ENCODE measurements at places on chromosomes 16 and 17.

DNA sequence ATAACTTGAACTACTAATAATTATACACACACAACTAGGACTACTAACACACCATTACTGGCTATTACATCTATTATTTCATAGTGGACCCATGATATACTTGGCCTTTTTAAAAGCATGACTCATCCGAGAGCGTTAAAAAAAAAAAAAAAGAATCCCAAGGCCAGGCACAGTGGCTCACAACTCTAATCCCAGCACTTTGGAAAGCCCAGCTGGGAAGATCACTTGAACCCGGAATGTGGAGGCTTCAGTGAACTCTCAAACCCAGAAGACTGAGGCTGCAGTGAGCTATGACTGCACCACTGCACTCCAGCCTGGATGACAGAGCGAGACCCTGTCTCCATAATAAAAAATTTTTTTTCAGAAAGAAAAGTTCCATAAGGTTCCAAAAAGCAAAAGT is 3.1 kb downstream of the GLG1 start:
- DNase-seq, result no peak

GRCh38 chr16:83273504-83274173 is 534.1 kb upstream of the HSBP1 start:
- DNase-seq, result no peak

GRCh38 chr16:69115361-69115760 is 9.9 kb downstream of the HAS3 start:
- DNase-seq, result no peak

DNA sequence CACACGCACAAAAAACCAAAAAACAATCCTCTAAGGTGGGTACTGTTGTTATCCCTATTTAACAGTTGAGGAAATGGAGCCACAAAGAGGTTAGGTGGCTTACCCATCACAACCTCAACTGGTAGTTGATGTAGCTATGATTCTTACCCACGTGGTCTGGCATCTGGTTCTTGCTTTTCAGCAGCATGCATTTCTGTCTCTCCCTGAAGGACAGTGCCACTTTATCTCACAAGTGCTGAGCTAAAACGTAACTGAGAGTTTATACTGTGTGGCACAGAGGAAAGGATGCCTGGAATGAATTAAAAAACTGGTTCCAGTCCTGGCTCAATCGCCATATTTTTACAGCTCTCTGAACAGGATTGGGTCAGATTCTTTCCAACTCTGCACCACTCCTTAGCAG is 1.9 kb upstream of the CORO6 start:
- no peak for DNase-seq

DNA sequence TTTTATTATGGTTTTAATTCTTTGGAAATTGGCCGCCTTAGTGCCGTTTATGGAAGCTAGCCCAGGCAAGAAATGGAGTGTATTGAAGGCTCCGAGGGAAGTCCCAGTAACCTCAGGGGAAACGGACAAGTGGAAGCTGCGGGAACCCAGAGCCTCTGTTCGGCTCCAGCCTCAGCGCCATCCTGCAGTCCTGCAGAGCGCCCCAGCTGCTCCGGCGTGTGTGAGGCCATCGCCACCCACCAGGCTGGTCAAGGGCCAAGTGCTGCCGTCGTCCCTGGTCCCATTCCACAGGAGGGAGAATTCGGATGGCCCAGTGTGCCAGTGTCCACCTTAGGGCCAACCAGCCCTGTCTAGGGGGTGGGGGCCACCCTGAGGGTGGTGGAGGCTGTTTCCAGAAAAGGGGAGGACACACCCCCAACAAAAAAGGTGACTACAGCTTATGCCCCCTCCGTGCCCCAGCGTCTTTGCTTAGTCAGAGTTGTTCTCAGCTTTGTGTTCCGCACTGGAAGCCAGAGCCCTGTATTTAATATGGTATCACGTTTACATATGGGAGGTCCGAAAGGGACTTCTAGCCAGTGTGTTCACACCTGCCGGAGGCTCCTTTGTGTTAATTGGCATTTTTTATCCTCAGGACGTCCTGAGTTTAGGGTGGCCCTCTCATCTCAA is 13.0 kb downstream of the MGRN1 start:
- no peak for DNase-seq

- no peak for DNase-seq
These were observed 32.8 kb downstream of the RNF157 start for GRCh38 chr17:76207275-76208059.

- DNase-seq, result peak; percentile 77
These were observed 120.9 kb downstream of the MRM1 start for GRCh38 chr17:36722121-36722902.
